ENCODE measurements at places on chromosomes 6 and 20.

GRCh38 chr6:120873125-120873865 lies 461.0 kb downstream of the TBC1D32 start:
- no peak for DNase-seq

DNA sequence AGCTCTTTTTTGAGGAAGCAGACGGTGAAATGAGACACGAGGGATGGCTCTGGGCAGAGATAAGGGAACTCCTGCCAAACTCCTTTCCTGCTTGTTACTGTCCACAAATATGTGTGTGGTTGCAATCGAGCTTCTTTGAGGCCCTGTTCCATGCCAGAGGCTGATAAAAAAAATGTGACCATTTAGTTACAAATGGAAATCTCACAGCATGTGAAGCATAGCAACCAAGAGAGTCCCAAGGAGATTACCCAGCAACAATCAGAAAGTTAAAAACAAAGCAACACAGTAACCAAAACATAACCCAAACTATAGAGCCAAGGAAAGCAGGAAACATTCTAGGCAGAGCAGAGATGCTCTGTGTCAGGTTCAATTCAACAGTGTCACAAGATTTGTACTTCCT lies 35.4 kb upstream of the HMGN3 start:
- DNase-seq = peak; percentile 79

GRCh38 chr6:75486850-75487518 lies 6.6 kb downstream of the FILIP1 start:
- no peak for DNase-seq

GRCh38 chr20:45136911-45137310 lies 12.6 kb upstream of the WFDC12 start:
- no peak for DNase-seq

DNA sequence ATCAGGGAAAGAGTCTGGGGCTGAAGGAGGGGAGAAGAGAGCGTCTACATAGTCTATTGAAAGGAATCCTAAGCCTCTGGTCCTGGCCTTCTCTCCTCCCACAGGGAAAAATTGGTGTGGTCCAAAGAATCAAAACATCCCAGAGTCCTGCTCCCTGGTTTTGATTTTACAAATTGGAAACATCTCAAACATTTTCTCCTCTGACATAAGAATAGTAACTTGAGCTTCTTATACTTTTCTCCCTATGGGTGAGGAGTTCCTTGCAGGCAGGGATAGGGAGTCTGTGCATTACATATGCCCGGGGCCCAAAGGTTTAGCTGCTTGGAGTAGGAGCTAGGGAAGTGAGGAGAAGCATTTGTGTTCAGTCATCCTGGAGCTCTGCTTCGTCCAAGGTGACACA lies 120.0 kb upstream of the GGTLC1 start:
- DNase-seq = no peak

DNA sequence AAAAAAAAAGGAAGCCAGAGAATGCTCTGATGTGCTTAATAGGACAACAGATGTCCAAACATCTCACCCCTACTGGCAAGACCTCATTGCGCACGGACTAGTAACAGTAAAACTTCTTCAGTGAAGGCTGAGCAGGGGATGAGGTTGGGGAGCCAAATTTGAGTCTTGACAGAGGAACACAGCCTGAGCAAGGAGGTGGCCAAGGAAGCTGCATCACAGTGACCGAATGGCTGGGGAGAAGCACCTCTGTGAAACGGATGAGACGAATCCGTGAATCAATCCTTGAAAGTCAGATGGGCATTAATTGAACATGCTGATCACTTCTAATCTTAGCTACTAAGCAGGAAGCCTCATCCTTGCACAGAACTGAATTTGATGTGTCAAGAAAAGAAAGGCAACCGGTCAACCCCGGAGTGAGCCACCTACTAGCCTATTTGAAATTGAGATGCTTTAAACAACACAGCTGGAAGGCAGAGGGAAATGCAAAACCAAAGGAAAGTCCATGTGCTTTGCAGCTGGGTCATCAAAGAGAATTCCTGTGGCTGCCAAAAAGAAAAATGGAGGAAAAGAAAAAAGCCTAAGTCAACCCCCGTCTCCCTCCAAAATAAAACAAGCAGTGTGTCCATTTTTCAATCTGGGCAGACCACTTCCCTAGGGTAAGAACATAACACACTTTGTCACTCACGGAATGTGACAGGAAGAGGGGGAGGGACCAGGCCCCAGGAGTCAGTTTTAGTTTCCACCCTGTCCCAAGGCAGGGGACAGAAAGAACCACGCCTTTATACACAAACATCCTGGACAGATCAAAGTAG lies 29.5 kb downstream of the PXDC1 start:
- DNase-seq = peak; percentile 70

DNA sequence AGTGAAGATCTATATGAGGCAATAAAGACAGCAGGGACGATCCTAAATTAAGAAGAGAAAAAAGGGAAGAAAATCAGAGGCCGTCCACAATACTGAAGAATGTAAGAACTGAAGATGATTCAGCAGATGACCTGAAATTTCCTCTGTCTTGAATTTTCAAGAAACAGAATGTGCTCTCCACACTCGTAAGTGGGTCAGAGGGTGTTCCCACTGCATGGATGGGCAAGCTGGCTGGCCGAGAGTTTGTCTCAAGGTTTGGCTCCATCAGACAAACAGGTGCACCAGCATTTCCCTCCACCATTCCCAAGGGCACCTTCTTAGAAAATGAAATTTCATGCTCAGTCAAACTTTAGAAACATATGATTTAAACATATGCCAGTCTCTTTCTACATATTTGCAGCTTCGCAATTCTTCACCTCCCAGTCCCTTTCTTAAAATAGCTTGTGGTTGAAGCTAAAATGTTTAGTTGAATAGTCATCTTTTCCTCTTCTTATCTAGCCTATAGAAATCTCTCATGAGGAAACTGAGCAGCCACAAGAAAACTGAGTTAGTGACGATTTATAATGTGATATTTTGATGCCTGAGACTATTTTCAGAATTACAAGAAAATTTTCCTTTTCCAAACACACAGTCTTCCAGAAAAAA lies 576.4 kb downstream of the PRKN start:
- DNase-seq = peak; percentile 15

- DNase-seq = no peak
These were observed 152.1 kb downstream of the FNDC1 start for GRCh38 chr6:159321267-159321666.

DNA sequence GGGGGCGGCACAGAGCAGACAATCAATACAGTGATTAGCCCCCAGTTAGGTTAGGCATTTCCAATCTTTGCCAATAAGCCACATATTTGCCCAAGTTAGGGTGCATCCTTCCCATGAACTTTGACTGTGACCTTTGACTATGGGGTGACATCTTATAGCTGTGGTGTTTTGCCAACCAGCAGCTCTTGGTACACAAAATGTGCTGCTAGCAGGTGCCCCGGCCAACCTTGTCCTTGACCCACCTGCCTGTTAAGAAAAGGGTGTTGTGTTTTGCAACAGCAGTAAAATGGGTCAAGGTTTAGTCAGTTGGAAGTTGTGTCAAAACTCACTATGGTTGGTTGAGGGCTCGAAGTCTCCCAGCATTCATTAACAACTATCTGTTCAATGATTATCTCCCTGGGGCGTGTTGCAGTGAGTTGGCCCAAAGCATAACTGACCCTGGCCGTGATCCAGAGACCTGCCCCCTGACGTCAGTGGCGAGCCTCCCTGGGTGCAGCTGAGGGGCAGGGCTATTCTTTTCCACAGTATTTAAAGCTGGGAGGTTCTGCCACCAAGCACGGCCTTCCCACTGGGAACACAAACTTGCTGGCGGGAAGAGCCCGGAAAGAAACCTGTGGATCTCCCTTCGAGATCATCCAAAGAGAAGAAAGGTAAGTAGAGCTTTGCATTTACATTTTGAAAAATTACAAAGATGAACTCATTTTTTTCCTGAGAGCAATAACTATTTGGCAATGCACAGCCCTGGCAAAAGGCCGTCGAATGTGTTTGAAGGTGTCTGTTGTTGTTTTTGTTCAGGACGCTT lies at the start of gene PCK1:
PCK1 (plus strand) TSS at position 557 of the 802 bp plus-strand sequence. CDS start 302 bp downstream, outside the sequence.
- DNase-seq = peak; percentile 43

DNA sequence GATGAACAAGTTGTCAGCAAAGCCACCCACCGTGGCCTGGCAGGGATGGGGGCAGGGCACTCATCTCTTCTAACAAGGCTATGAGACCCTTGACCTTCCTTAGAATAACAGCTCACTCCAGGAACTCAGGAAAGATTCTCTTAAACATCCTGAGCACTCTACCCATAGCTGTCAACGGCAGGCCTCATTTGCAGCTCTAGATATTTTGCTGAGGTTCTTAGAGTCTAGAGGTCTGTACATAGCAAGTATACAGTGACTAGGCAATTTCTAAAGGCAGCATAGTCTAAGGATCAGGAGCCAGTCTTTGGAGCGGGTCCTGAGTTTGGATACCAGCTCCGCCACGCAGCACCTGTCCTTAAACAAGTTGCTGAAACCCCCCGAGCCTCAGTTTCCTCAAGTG lies 11.7 kb downstream of the TRERF1 start:
- no peak for DNase-seq

DNA sequence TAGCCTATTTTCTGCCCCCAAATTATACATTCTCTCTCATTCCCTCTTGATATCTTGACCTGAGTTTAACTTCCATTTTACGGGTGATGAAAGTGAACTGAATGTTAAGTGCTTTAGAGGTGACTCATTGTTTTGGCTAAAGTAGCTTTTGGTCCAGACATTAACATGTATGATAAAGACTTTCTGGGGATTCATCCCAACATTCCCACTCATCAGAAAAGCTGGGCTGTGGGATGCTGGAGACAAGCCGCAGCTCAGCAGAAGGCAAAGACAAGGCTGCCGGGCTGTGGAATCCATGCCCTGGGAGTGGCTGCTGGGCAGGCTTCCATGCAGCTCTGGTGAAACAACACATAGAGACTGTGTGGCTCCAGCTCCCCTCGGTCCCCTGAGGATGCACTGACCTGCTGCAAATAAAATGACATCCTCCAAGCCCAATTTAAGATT lies 89.9 kb upstream of the SYNDIG1 start:
- DNase-seq = peak; percentile 72

DNA sequence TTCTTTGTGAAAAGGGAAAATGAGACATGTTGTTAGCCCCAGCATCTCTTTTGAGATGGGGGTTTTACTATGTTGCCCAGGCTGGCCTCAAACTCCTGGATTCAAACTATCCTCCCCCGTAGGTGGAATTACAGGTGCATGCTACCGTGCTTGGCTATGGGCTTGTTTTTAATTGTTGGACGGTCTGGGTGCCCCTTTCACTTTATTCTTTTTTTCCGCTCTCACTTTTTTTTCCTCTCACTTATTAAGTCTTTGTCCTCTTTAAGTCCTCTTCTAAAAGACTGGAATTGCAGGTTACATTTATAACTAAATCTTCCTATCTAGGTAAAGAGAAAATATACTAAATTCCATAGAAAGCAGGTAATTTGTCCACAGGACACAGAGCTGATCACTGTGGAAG lies 18.8 kb upstream of the PRDM13 start:
- DNase-seq = no peak

GRCh38 chr6:135568379-135568778 lies 70.8 kb upstream of the AHI1 start:
- peak; percentile 51 for DNase-seq

GRCh38 chr6:82611751-82612150 lies 248.1 kb downstream of the TPBG start:
- DNase-seq = no peak

DNA sequence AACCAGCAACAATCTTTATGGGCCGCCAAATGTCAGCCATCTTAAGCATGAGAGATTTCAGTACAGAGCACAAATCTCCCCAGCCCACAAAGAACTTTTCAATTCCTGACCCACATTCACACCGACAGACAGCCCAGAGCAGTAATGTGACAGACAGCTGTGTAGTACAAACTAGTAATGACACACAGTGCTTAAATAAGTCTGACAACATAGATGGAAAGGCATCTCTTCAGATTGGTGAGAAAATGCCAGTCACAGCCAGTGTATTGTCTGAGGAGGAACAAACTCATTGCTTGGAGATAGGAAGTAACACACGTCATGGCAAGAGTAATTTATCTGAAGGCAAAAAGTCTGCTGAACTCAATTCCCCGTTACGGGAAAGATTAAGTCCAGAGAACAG lies 36.0 kb downstream of the KIZ start:
- no peak for DNase-seq

DNA sequence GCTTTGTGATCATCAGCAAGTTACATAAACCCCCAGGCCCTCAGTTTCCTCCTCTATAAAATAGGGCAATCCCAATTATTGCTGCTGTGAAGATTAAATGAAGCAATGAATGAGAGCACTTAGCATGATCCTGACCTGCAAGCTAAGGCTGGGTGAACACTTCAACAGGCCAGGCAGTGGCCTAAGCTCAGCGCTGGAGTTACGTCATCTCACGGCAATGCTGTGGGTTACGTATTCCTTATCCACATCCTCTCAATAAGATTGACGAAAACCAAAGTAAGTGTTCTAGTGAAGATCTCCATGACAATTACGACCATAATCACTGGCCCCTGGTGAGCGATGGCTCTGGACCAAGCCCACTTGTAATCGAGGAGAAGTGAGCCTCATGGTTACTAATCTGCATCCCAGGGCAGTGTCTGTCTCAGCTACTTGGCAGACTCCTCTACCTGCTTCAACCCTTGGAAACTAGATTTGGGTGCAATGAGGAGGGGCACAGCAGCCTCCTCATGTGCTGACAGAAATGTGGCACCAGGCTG lies 274.1 kb upstream of the ARID1B start:
- DNase-seq = no peak

GRCh38 chr20:46709459-46710152 lies at the start of gene SLC2A10:
Gene SLC2A10, plus strand, starts transcription at chr20:46709649. Its CDS starts 88 bp downstream, at chr20:46709737.
- DNase-seq = peak; percentile 92

DNA sequence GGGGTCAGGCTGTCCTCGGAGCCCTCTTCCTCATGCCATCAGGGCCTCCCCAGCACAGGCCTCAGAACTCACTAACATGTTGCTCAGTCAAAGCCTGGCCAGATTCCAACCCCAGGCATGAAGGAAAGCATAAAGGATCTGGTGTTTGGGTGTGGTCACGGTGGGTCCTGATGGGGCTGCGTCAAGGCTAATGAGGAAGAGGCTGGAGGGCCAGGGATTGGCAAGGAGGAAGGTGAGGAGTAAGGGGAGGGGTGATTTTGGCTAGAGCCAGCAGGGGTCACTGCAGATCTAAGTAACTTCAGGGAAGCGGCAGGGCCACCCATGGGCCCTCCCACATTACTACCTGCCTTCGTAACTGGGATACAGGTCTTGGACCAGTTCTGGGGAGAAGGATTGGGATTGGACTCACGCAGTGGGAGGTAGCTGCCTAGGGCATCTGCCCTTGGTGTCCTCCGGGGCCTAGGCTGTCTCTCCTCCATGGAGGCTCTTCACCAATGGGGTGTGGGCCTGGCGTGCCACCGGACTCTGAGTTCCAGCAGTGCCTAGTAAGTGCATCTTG lies 36.2 kb upstream of the MRPS18A start:
- DNase-seq = peak; percentile 70

DNA sequence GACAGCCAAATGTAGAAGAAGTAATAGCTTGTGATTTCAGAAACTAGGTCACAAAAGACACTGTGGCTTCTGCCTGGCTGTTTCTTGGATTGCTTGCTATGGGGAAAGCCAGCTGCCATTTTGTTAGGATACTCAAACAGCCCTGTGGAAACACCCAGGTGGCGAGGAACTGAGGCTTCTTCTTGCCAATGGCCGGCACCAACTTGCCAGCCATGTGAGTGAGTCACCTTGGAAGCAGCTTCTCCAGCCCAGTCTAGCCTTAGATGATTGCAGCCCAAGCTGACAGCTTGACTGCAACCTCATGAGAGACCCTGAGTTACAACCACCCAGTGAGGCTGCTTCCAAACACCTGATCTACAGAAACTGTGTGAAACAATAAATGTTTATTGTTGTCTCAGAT lies 11.9 kb upstream of the KIAA1755 start:
- no peak for DNase-seq

All from AG20443 (cell line).